ENCODE measurements at places on chromosomes 6 and 20. TPM values are rescaled to one million over a fixed set of nuclear protein-coding genes. Genes with fewer than 3 reads are reported as not detected.

DNA sequence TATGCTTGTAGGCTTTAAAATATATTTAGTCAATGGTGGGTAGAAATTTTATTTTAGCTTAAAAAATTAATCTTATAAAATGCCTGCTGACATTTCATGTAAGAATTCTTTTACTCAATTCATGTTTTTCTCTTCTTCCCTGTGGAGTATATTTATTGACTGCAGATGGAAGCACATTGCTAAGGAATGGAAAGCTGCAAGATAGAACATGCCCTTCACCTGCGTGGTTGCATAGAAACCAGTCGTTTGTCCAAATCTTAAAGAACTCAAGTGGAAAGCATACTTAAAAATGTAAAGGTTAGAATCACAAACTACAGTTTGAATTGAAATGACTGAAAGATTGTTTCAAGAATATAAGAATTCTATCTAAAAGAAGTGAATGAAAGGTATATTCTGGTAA, 30.7 kb downstream of the C6orf163 start:
- no peak for DNase-seq

GRCh38 chr6:43723737-43724295, 36.2 kb upstream of the MRPS18A start:
- no peak for DNase-seq

DNA sequence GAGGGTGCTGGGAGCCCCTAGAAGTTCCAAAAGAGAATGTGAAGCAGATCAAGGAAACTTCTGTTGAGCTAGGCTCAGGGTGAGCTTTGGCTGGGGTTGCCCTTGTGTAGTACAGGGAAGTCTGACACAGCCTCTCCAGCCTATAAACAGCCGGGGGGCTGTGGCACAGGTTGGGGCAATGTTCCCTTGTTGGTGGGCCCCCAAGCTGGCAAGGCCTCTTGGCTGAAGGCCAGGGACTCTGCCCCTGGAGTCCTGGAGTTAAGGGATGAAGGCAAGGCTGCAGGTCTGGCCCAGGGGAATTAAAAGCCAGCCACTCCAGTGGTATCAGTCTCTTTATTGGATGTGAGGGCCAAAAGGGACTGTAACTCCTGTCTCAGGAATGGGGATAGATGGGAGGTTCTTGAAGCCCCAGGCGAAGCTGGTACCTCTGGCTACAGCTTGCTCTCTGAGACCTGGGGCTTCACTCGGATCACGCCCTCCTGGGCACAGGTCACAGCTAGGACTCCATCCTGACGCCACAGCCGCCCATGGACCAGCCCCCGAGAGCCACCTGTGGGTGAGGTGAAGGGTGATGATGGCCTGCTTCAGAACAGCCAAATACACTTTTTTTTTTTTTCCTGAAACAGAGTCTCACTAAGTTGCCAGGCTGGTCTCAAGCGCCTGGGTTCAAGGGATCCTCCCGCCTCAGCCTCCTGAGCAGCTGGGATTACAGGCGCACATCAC, 8.0 kb downstream of the SNX21 start:
- DNase-seq = no peak

DNA sequence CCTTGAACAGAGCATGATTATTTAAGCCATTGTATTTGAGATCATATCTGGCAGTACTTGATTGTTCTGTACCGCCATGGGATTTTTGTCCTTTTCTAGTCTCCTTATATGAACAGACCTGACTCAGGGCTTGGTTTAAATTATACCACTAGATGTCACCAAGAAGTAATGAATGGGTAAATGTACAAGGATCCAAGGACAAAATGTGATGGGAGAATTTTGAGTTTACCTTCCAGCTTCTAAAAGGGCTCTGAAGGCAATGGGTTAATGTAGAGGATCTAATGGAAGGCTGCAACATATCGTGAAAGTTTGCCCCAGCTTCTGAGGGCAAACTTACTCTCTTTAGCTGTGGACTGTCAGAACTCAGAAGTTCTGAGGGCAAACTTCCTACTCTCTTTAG, 12.0 kb downstream of the RNF8 start:
- no peak for DNase-seq

- no peak for DNase-seq
These were observed 553.5 kb downstream of the HACE1 start for GRCh38 chr6:104306211-104306610.

DNA sequence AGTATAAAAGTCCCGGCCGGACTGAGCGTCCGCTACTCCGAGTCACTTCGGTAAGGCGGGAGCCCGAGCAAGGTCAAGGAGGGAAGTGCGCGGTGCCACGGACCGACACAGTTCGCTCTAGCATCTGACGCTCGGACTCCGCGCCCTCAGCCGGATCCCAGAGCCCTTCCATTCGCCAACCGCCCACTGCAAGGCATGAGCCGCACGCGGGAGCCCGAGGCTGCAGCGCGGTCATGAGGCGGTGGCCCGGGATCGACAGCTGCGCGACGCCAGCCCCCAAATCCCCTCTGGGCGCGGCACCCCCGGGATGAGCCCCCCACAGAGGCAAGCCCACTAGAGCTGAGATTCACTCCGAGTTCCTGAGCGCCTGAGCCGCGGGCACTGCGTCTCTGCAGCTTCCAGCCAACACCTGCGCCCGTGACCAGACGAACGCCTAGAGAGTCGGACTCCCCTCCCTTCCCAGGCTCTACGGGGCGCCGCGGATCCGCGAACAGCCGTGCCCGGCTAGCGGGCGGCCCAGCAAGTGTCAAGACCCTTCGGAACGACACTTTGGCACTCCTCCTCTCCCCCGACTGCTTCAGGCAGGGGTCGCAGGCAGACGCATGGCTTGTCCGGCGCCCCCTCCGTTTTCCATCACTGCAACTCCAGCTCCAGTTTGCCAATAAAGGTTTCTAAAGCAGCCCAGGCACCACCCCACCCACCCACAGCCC, 725 bp upstream of the ISM1 start:
- DNase-seq = no peak

GRCh38 chr20:34954904-34955230, 739 bp downstream of the GSS start:
- no peak for DNase-seq

GRCh38 chr20:6680441-6680840, 87.0 kb upstream of the BMP2 start:
- no peak for DNase-seq

GRCh38 chr6:130381459-130382380, 15.9 kb downstream of the TMEM200A start:
- no peak for DNase-seq

DNA sequence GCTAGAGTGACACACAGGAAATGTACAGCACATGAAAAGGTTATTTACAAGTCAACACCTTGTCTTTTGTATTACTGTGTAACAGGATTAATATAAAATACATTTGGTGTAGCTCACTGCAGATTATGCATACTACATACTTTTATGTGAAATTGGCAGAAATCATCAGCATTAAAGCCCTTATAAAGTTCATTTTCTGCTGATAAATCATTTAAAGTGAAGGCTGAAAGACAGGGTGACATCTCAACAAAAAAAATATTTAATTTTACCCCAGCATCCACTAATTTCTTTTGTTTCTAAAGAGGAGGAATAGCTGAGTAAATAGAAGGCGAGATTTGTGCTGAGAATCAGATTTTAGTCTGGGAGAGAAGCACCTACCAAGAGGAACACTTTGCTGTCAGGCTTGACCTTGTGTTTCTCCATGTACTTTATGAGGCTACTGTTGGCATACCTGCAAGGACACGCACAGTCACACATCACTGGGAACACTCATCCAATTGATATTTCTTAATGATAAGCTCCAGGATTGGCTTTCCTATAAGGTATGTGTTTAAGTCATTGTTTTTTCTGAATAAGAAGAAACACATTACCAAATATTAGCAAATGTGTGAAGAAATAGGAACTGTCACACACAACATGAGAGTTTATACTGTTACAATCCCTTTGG, 146.6 kb upstream of the SLC22A16 start:
- DNase-seq = no peak

- no peak for DNase-seq
These were observed 47.4 kb upstream of the CCDC28A start for GRCh38 chr6:138726066-138726756.

GRCh38 chr20:49747707-49748524, 34.2 kb upstream of the B4GALT5 start:
- no peak for DNase-seq

DNA sequence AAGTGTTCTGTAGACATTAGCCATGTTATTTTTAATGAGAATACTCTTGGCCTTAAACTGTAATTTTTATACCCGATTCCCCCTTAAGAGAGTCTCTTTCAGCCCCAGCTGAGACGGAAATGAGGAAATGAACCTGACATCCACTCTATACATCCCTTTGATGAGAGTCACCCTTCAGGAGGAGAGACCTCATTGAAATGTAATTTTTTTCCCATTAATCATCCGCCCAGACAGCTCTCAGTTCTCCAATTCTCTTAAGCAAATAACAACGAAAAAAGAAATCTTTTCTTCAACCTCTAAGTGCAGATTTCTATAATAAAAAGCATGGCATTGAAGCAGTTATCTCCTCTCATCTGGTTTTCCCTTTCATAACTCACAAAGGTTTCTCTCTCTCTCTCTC, 243.8 kb upstream of the PMEPA1 start:
- no peak for DNase-seq

DNA sequence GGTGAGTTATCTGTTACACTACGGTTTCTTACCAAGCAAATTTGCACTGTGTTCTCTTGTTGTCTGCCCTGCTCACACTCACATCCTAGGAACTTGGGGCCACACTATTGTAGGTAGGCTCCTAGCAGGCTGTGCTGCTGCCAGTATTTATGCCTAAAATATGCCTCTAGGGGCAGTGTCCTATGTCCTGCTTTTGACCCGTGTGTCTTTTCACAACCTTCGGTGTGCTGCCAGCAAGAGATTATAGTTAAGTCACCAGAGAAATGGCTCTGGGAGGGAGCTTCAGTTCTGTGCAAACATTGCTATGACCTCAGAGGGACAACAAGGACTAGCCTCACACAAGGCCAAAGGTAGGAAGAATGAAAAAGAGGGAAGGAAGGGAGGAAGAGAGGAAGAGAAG, 8.9 kb upstream of the TAAR5 start:
- DNase-seq = no peak

- DNase-seq = no peak
These were observed 258.1 kb downstream of the CLIC5 start for GRCh38 chr6:45757443-45758130.

- DNase-seq = no peak
These were observed 280.2 kb downstream of the ESR1 start for GRCh38 chr6:152087701-152088100.

- peak; percentile 28 for DNase-seq
These were observed 118.3 kb upstream of the ECI2 start for GRCh38 chr6:4253604-4254231.

- DNase-seq = no peak
These were observed 18.0 kb upstream of the PACSIN1 start for GRCh38 chr6:34447910-34448309.

DNA sequence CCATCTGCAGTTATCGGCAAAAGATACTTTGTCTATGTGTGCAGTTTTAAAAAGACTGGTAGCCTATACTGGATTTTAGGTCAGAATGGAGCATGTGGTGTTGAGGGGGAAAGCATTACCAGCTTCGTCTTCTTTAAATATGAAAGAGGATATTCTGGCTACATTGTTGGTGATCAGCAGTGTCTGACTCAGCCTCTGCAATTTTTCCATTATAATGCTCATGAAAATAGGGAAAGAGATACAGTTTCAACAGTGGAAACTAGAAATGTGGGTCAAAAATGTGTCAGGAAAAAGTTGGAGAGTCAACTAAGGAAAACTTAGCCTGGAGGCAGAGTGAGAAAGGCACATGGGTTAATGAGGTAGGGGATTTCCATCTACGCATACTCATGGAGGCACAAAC, 45.2 kb downstream of the HDGFL1 start:
- no peak for DNase-seq

DNA sequence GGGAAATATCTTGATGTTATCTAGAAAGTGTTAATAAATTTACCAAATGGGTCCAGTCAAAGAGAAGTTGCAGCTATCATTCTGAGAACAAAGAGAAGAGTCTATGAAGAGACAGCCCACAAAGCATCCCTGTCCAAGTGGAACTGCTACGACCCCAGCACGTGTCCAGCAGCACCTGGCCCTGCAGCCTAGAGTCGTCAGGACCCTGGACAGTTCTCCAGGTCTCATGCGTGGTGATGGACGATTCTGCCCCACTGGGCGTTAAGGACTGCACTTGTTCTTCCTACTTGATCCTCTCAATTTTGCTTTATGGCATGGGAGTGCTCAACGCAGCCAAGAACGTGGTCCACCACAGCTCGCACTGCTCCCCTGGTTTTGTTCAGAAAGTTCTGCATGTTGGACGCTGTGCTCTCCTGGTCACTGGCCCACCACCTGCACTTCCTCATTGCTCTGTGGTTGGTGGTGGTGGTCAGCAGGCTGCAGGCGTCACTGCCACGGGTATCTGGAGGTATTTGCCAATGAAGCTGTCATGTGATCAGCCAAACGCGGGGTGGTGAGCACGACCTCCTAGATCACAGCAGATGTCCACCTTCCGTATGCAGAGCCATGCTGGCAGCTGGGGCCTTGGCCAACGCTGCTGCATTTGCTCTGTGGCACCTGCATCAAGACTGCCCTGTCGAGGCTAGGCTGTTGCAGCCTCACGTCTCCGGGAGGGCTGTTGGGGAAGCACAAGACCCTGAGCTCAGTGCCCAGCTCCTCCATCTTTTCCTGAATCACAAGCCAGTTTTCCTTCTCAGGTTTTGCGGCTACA, 356.4 kb downstream of the CDH4 start:
- DNase-seq = peak; percentile 39

GRCh38 chr6:132017942-132018341, 66.8 kb upstream of the CCN2 start:
- no peak for DNase-seq

DNA sequence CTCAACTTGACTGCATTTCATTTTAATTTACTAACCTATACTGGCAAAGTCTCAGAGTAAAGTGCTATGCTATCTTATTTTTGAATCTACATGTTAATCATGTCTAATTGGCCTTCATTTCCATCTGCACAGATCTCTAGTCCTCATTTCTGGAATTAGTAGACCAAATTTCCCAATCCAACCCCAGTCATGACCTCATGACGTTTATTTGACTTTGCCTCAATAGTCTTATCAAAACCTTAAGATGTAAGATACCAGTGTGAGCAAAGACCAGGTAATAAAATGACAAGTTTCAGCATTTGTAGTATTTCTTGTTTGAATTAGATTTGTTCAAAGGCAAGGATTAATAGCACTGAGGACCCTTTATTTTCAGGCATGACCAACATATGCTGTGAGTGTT, 43.3 kb upstream of the MYB start:
- DNase-seq = no peak

- no peak for DNase-seq
These were observed 157.6 kb upstream of the RPS6KA2 start for GRCh38 chr6:166784691-166785090.

CD109 gene
- 11.8 TPM for polyA plus RNA-seq

TOP1 gene
- polyA plus RNA-seq = 109 TPM

HDGFL1 gene
- not detected for polyA plus RNA-seq

MUCL3 gene
- 0.09 TPM for polyA plus RNA-seq

KCNK15 gene
- polyA plus RNA-seq = 0.09 TPM

C20orf144 gene
- polyA plus RNA-seq = 0.45 TPM

ZSCAN26 gene
- 37.2 TPM for polyA plus RNA-seq

HLA-DMA gene
- 16.2 TPM for polyA plus RNA-seq
